ENCODE measurements at places on chromosomes 11 and 22.

- peak; percentile 92 for DNase-seq
Observed at GRCh38 chr11:7571640-7572000, 57.8 kb downstream of the PPFIBP2 start.

DNA sequence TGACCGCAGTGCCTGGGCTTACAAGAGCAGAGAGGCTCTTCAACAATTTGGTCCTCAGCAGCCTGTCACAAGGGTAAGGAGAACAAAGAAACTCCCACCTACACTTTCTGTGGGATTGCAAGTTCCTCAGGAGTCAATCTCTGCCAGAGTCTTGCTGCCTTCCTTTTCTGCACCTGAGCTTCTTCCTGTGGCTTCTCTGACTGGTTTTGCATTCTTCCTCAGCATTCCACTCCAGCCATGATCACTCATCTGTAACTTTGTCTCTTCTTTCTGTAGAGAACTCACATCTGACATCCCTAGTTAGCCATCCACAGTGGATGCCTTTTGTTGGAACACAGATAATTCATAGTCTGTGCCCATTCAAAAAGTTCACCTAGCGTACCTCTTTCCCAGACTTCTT is 14.2 kb upstream of the OR6A2 start:
- DNase-seq: peak; percentile 3

DNA sequence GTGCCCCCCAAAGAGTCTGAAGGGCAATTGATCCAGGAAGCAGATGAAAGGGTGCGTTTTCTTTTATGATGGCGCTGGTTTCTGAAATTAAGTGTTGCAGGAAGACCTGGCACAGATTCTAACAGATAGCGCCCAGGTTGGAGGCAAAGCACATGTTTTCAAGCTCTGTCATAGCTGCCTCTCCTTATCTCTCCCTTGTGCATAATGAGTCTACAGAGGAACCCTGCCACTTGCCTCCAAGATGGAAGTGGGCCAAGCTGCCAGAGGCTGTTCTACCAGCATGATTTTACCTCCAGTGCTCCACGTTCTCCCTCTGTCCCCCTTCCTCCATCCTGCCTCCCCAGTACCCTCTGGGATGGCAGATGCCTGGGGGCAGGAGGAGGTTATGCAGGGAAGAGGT is 30.0 kb upstream of the TLCD5 start:
- no peak for DNase-seq

GRCh38 chr22:48490500-48491411 is 1336.9 kb downstream of the BRD1 start:
- DNase-seq: no peak

DNA sequence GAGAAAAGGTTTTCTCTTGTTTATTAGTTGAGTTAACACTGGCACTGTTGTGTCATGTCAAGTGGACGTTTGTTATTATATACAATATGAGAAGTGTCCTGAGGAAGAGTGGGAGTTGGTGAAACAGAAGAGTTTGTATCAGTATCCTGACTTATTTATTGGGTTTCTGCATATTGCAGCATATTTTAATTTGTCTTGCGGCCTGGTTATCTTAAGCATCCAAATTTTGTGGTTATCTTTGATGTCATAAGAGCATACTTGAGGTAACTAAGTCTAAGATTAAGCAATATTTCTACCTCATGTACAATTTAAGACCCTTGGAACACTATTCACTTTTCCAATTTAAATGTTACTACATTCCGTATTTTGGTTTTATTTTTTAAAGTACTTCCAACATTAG is 103.5 kb downstream of the DDX10 start:
- no peak for DNase-seq

- DNase-seq: peak; percentile 86
Observed at GRCh38 chr22:37492428-37493344, 6.5 kb upstream of the MFNG start.

DNA sequence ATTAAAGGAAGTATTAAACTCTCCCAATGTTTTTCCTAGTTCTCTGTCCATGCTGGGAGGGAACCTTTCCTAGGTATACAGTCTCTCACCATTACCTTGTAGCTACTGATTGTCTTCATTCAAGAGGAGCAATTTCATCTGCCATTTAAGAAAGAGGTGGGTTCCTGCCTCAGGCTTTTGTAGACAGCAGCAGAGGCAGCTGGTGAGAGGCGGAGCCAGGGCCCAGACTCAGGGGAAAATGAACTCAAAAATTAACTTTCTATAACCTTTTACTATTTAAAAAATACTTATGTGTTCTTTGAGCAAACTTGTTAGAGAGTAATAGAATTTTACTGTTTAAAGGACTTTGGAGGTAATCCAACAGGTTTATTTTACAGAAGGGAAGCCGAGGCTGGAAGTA is 133.0 kb downstream of the SNX19 start:
- no peak for DNase-seq

- peak; percentile 56 for DNase-seq
Observed at GRCh38 chr22:17172029-17172833, 13.2 kb upstream of the HDHD5 start.

GRCh38 chr11:66157182-66157864 is 87.3 kb downstream of the PACS1 start:
- no peak for DNase-seq

- DNase-seq: no peak
Observed at GRCh38 chr11:64600281-64600992, 9.4 kb downstream of the SLC22A12 start.

GRCh38 chr22:17943533-17944249 is 80.7 kb downstream of the MICAL3 start:
- no peak for DNase-seq

DNA sequence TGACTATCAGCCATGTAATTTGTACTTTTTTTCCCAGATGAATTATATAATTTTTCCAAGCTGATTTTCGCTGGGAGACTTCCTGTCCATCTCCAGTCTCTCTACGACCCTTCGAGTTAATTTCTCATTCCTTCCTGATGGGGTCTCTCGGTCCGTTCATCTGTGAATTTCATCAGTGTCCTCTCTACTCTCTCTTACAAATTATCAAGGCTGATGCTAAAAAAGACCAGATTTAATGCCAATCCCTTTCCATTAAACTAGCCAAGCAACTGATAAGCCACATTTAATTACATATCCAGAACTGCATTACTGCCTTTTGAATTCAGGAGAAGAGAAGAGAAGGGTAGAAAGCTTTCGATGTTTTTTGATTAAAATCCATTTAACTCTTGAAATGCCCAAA is 25.8 kb downstream of the VSIG10L2 start:
- DNase-seq: no peak

GRCh38 chr22:47340851-47341436 is 578.5 kb downstream of the TBC1D22A start:
- no peak for DNase-seq

GRCh38 chr11:118213201-118213600 is 11.6 kb downstream of the JAML start:
- no peak for DNase-seq

DNA sequence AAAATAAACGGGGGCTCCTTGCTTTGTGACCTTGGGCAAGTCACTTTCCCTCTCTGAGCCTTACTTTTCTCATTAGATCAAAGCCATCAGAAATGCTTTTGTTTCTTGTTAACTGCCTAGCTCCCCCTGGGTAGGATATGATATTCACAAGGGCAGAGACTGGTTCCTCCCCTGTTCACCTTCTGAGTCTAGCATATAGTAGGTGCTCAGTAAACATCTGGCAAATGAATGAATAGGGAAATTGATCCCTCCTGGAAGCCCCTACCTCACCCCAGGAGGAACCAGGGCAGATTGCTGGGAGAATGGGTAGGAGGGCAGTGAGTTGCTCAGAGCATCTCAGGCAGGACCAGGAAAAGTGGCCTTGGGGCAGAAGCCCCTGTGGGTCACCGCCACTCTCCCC is 6.6 kb upstream of the SAC3D1 start:
- no peak for DNase-seq

GRCh38 chr11:118145285-118146227 is 7.1 kb downstream of the SCN4B start:
- peak; percentile 91 for DNase-seq

DNA sequence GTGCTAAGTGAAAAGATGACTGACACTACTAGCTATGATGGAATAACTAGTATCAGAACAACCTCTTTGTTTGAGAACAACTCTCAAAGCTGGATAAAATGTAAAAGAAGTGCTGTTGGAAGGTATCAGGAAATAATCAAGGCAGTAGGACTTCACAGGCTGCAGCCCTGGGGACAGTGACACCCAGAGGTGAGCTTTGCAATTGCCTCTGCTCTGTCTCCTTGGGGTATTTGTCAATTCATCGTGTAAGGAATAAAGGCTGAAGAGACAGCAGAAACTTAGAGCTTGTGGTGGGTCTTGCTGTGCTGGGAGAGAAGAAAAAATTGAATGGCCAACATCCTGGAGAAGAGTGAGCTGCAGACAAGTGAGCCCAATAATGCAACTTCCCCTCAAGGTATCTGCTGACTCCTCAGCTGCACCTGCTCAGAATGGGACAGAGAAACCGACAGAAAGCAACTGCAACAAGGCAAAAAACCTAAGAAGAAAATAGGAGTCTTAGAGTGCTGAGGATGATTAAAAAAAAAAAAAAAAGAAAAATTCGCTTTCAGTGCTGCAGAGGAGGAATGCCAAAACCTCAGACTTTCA is 141.1 kb downstream of the RCN1 start:
- peak; percentile 76 for DNase-seq

- no peak for DNase-seq
Observed at GRCh38 chr11:86941871-86942599, 13.2 kb downstream of the FZD4 start.

GRCh38 chr11:63622323-63622722 is 8.1 kb upstream of the PLAAT3 start:
- DNase-seq: no peak

GRCh38 chr11:101288392-101288791 is 158.8 kb upstream of the PGR start:
- DNase-seq: no peak

GRCh38 chr22:45529971-45530575 is 27.4 kb downstream of the FBLN1 start:
- no peak for DNase-seq

DNA sequence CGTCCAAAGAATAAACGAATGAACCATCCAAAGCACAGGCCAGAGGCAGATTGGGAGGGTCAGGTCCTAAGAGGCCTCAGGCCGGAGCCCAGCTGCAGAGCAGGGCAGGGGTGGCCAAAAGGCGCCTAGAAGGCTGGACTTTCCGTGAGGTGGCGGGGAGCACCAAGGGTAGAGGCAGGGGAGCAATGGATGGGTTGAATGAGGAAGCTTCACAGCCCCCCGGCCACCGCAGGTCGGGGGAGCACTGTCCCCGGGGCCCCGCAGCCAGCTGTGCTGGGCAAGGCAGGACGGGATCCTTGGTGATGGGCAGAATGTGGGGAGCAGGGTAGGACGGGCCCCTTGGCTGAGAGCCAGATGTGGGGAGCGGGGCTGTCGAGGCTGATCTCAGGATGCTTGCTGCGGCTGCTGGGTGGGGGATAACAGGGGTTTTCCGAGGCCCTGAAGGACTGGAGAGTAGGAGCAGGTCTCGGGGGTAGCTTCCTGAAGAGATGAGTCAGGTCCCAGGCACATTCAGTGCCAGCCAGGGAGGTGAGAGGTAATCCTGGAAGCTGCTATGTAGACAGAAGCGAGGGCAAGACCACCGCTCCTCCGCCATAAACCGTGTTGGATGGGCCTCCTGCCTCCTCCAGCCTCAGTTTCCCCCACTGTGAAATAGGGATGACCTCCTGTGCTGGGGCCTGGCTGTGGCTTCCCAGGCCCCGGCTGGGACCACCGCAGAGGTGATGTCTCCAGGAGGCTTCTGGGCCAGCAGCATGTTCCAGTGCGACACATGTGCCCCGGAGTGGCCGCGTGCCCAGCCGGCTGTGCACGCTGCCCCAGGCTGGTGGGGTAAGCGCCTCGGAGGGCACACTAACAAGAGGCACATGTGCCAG is 34.6 kb upstream of the KCNQ1OT1 start:
- no peak for DNase-seq

GRCh38 chr11:78790784-78791183 is 216.1 kb upstream of the NARS2 start:
- no peak for DNase-seq

- DNase-seq: no peak
Observed at GRCh38 chr22:46240506-46240905, 9.6 kb downstream of the CDPF1 start.

GRCh38 chr11:113506461-113506860 is 31.3 kb upstream of the DRD2 start:
- DNase-seq: no peak

DNA sequence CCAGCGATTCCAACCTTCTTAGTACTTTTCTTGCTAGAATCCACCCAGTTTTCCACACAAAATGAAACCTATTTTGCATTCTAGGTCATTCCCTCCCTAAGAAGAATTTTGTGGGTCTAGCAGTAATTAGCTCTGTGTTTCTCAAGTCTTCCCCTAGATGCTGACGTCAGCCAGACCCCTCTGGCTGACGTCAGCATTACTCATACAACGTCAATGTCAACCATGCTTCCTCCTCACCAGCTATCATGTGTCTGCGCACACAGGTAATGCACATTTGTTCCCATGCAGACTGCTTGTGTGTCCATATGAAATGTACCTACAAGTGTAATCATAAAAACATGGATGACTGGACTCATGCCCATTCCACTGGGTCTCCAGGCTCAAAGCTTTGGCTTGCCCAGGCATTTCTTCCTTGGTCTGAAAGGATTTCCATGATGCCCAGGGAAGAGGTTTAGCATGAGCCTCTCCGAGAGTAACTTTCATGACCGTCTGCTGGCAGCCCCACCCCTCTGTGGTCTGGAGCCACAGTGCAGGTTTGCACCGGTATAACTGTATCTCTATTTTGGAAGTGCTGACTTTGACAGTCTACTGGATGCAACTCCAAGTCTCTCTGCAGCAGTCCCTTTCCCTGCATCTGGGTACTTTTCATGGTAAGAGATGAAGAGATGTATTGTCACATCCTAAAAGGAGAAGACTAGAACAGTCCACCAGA is 58.6 kb downstream of the DSCAML1 start:
- no peak for DNase-seq

GRCh38 chr22:38314933-38315822 is 2.1 kb downstream of the CSNK1E start:
- DNase-seq: no peak

GRCh38 chr22:19993926-19994325 is 22.7 kb downstream of the ARVCF start:
- no peak for DNase-seq

- no peak for DNase-seq
Observed at GRCh38 chr11:78192223-78192719, 3.6 kb downstream of the USP35 start.

DNA sequence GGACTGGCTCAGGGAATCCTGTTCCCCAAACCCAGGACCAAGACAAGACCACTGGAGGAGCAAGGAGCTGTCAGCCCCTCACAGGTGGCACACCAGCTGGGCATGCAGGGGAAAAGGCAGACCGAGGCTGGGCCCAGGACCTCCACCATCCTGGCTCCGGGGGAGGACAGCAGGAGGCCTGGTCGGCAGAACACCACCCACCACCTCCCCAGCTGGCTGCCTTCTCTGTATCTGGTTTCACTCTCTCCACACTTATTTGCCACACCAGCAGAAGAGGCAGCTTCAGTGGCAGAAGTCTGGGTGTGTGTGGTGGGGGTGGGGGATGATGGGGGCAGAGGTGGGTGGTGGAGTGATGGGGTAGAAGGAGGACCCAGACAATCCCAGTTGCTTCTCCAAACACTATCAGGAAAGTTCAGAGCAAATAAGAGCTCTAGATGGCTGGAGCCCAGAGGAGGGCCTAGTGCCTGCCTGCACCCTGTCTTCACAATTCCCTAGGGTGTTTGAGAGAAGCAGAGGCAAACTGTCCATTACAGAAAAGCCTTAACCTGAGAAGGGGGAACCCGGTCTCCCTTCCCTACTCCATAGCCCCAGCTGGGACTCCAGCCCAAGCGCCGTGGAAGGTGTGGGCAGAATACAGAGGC is 51.9 kb upstream of the CDON start:
- no peak for DNase-seq

GRCh38 chr22:19757140-19757984 is 3.2 kb upstream of the TBX1 start:
- peak; percentile 61 for DNase-seq
